A549 treated with AZD2906 at 1 μM for 4 hours (cell line): ENCODE measurements at places on chromosomes 2 and 18. TPM values are rescaled to one million over a fixed set of nuclear protein-coding genes. Genes with fewer than 3 reads are reported as not detected.

Gene EMILIN1
- 0.21 to 0.56 TPM (median 0.46 TPM) in 5 replicates for total RNA-seq

Gene GALNT1
- 64.2 to 97.7 TPM (median 77.1 TPM) in 5 replicates for total RNA-seq

Gene FZD7
- 5.9 to 6.7 TPM (median 6.4 TPM) in 5 replicates for total RNA-seq

Gene OSR1
- 7.3 to 9.7 TPM (median 7.4 TPM) in 5 replicates for total RNA-seq

Gene XIRP2
- not detected in 5 replicates for total RNA-seq

Gene MAP3K19
- total RNA-seq, result not detected in 5 replicates

Gene DPP10
- total RNA-seq, result not detected in 5 replicates

Gene CGREF1
- total RNA-seq, result 6.8 to 7.9 TPM (median 7.3 TPM) in 5 replicates

Gene COL5A2
- 45.3 to 79.4 TPM (median 67.0 TPM) in 5 replicates for total RNA-seq

Gene PTGR3
- 16.6 to 19.0 TPM (median 18.0 TPM) in 5 replicates for total RNA-seq

Gene SRD5A2
- total RNA-seq, result 0.02 TPM in 4 of 5 replicates, not detected in the other

Gene UGT1A5
- total RNA-seq, result 0.03 to 0.09 TPM (median 0.05 TPM) in 3 of 5 replicates, not detected in the others

Gene REEP1
- total RNA-seq, result 0.92 to 1.1 TPM (median 1.0 TPM) in 5 replicates

Gene PXDN
- 11.5 to 17.4 TPM (median 15.5 TPM) in 5 replicates for total RNA-seq

Gene EML6
- 1.3 to 1.5 TPM (median 1.4 TPM) in 5 replicates for total RNA-seq

Gene LYPD6
- total RNA-seq, result 0.04 to 0.08 TPM (median 0.07 TPM) in 5 replicates

Gene PHOSPHO2
- total RNA-seq, result 2.4 to 3.2 TPM (median 2.9 TPM) in 5 replicates

Gene EPAS1
- 86.6 to 106 TPM (median 97.0 TPM) in 5 replicates for total RNA-seq

Gene C2orf78
- not detected in 5 replicates for total RNA-seq

Gene COA5
- total RNA-seq, result 16.6 to 23.7 TPM (median 23.0 TPM) in 5 replicates

Gene ELAC1
- total RNA-seq, result 4.3 to 5.8 TPM (median 5.4 TPM) in 5 replicates

Gene REG1A
- total RNA-seq, result not detected in 5 replicates

Gene LDLRAD4
- 1.1 to 3.3 TPM (median 2.4 TPM) in 5 replicates for total RNA-seq

Gene MYCN
- 0.03 TPM in 3 of 5 replicates, not detected in the others for total RNA-seq

Gene ATL2
- total RNA-seq, result 44.5 to 68.2 TPM (median 48.5 TPM) in 5 replicates

Gene SFTPB
- total RNA-seq, result 0.10 to 0.25 TPM (median 0.12 TPM) in 5 replicates

Gene HAUS1
- total RNA-seq, result 32.2 to 49.7 TPM (median 35.1 TPM) in 5 replicates

Gene ZNF396
- 0.54 to 0.89 TPM (median 0.60 TPM) in 5 replicates for total RNA-seq

Gene SLC9A2
- 2.9 to 3.0 TPM (median 3.0 TPM) in 5 replicates for total RNA-seq

Gene SKOR2
- not detected in 5 replicates for total RNA-seq

Gene CPO
- total RNA-seq, result 0.05 to 0.11 TPM (median 0.09 TPM) in 4 of 5 replicates, not detected in the other

Gene RABL2A
- 8.0 to 9.0 TPM (median 8.4 TPM) in 5 replicates for total RNA-seq

Gene CSRNP3
- not detected in 5 replicates for total RNA-seq

Gene PDIA6
- 332 to 352 TPM (median 341 TPM) in 5 replicates for total RNA-seq

Gene ARHGEF4
- total RNA-seq, result 10.2 to 11.8 TPM (median 11.0 TPM) in 5 replicates

Gene TLX2
- total RNA-seq, result 0.24 to 0.37 TPM (median 0.30 TPM) in 5 replicates

Gene C2orf42
- 6.6 to 8.9 TPM (median 7.4 TPM) in 5 replicates for total RNA-seq

Gene MC4R
- total RNA-seq, result not detected in 5 replicates

Gene HNRNPA3
- 333 to 366 TPM (median 351 TPM) in 5 replicates for total RNA-seq

Gene STARD6
- not detected in 5 replicates for total RNA-seq

Gene CD8B2
- total RNA-seq, result not detected in 5 replicates

Gene INHBB
- total RNA-seq, result 23.1 to 29.9 TPM (median 26.3 TPM) in 5 replicates

Gene GAREM2
- total RNA-seq, result 6.1 to 8.0 TPM (median 7.4 TPM) in 5 replicates

Gene CNGA3
- 0.02 to 0.11 TPM (median 0.03 TPM) in 4 of 5 replicates, not detected in the other for total RNA-seq

Gene PLB1
- 1.6 to 2.4 TPM (median 1.9 TPM) in 5 replicates for total RNA-seq

Gene GAREM1
- 5.1 to 5.8 TPM (median 5.5 TPM) in 5 replicates for total RNA-seq

Gene DCC
- not detected in 5 replicates for total RNA-seq

Gene WDR35
- 12.2 to 17.7 TPM (median 13.4 TPM) in 5 replicates for total RNA-seq

Gene KDSR
- 35.1 to 40.0 TPM (median 39.1 TPM) in 5 replicates for total RNA-seq

Gene PSMG2
- total RNA-seq, result 62.0 to 69.6 TPM (median 66.8 TPM) in 5 replicates

Gene MERTK
- 3.0 to 4.3 TPM (median 3.3 TPM) in 5 replicates for total RNA-seq

Gene ANKRD53
- total RNA-seq, result 0.06 to 0.16 TPM (median 0.12 TPM) in 4 of 5 replicates, not detected in the other

Gene CAPN14
- 0.01 to 0.04 TPM (median 0.03 TPM) in 5 replicates for total RNA-seq

Gene MSH2
- total RNA-seq, result 32.9 to 48.0 TPM (median 35.2 TPM) in 5 replicates
